NCI-H82 (cell line): ENCODE measurements at places on chromosomes 16 and 17.

DNA sequence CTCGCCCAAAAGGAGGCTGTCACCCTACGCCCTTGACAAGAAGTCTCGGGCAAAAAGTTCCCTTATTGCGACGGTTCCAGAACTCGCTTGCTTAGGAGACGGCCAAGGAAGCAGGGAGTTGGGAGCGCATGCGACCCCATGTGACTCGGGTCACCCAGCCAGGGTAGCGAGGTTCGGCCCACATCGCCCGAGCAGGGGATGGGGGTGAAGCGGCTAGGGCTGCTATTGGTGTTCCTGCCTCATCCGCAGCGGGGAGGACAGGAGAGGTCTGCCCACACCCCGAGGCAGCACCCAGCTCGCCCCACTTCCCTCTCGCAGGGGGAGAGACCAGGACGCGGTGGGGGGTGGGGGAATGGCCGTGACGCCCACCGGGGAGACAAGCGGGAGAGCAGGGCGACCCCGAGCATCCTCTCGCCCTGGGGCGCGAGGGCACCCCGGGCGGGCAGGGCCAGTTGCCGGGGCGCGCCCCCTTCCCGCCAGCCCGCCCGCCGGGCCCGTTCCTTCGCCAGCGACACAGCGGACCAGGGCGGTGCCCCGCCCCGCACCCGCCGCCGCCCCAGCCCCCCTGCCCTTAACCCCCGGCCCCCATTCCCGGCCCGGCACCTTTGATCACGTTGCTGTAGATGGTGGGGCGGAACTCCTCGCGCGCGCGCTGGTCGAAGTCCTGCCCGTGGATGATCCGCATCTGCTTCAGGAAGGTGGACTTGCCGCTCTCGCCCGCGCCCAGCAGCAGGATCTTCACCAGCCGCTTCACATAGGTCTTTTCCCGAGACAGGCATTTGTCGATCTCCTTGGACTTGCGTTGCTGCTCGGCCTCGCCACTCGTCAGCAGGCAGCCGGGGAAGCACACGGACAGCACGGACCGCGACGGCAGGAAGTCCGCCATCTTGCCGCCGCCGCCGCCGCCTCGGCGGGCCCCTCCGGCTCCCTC, 567 bp downstream of the GNA13 start:
- DNase-seq, result peak; percentile 73

- DNase-seq, result no peak
These were observed 48.8 kb downstream of the HSD17B2 start for GRCh38 chr16:82083710-82084353.

DNA sequence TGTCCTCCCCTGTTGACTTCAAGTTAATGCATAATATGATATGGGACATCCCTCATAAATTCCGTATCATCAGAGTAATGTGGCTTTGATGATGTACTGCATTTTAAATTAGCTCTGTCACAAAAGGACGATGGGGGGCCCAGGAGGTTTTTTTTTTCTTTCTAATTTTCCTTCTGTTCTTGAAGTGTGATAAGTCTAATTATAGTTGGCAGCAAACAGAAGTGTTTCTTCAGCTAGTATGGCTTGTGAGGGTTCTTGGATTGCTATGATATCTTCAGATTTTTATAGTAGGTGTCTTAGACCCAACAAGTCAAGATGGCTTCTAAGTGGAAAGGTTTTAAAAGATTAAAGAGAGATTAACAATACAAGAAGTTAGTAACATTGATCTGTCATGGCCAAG, 796.2 kb upstream of the RBFOX1 start:
- no peak for DNase-seq

- peak; percentile 36 for DNase-seq
These were observed 8.7 kb downstream of the EIF1 start for GRCh38 chr17:41697122-41697962.

DNA sequence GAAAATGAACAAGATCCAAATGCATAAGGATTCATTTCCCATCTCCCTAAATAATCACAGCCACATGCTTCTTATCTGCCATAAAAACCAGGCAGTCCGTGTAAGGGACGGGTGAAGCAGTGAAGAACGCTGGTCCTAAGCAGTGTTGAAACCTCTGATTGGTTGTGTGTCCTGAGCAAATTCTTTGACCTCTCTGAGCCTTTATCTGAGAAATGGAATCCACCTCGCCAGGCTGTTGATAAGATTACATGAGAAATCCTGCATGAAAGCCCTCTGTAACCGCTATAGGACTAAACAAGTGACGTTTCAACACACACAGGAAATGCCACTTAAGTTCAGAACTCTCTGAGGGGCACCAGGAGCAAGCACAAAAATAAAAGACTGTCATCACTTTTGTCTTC, 26.8 kb downstream of the GAS7 start:
- peak; percentile 64 for DNase-seq

DNA sequence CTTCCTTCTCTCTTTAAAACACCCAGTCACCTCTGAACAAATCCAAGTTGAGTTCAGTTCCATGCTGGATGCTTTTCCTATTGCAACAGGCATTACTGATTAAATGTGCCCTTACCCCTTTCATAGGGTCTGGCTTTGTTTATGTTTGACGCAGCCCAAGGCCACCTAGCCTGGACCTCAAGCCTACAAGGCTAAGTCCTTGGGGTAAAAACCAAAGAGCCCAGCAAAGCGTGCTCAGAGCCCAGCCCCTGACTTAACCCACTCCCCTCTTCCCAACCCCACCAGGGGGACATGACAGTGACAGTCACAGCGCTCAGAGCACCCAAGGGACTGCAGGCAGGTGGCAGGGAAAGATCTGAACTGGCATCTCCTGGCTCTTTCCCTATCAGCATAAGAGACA, 200.6 kb downstream of the XYLT1 start:
- no peak for DNase-seq

- DNase-seq, result no peak
These were observed 30.4 kb upstream of the CCL1 start for GRCh38 chr17:34393401-34393800.

DNA sequence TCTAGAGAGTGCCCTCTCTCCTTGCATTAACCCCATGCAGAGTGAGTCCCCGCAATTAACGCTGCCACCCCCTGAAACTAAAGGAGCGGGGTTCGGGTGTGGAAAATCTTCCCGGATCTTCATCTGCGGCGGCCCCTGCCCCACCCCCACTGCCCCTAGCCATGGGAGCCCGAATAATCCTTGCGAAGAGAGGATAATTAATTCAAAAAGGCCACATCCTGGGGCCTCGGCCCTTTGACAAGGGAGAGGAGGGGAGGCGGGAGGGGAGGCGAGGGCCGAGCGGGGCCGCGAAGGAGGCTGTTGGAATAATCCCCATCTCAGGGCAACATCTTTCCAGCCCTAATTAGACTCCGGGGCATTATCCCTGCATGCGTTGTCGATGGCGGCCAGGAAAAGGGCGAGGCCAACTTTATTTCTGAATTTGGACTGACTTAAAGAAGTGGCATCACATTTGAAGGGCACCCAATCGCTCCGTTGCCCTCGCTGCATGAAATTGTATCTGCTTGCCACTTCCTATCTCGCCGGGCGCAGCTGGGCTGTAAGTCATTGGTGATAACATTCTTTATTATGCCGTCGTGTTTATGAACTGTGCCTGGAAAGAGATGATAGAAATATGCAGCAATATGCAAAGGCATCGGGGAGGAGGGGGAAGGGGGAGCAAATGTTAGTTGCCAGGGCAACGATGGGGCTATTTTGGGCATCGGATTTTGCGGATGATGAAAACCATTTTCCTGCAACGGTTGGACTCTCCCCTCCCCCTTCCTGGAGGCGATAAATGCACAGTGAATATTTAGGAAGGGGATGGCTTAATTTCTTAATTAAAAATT, 387.1 kb upstream of the TNRC6C start:
- peak; percentile 96 for DNase-seq

GRCh38 chr17:8320262-8320661, 10.2 kb downstream of the ARHGEF15 start:
- DNase-seq, result no peak

DNA sequence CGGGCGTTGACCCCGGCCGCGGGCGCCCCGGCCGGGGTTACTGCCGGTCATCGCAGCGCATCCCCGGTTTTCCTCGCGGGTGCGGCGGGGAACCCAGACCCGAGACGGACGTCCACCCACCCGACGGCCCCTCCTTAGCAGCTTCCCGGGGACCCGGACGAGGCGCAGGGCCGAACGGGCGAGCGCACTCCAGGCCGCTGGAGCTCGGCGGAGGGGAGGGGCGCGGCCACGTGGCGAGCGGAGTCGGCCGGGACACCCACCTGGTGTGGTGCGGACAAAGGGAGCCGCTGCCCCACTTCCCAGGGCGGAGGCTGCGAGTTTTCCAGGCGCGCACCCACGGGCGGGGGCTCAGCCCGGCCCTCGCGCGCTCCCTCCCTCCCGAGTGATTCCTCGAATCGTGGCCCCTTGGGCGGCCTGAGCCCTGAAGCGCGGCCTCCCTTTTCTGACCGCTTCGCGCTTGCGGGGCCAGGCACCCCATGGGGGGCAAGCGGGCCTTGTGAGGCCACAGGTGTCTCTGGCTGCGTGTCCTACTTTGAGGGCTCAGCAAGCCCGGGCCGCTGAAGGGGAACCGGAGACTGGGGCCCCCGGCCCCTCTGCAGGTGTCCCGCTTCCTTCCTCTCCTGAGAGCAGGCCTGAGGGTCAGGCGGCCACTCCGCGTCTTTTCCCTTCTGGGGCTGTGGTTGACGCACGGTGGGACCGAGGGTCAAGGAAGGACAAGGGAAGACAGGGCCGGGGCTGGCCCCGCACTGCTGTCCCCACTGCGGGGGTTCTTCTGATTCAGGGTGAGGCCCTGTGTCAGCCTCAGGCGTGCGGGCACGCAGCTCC, 1.1 kb upstream of the FASN start:
- DNase-seq, result peak; percentile 78

GRCh38 chr16:23704772-23705516, 8.1 kb downstream of the ERN2 start:
- DNase-seq, result no peak

DNA sequence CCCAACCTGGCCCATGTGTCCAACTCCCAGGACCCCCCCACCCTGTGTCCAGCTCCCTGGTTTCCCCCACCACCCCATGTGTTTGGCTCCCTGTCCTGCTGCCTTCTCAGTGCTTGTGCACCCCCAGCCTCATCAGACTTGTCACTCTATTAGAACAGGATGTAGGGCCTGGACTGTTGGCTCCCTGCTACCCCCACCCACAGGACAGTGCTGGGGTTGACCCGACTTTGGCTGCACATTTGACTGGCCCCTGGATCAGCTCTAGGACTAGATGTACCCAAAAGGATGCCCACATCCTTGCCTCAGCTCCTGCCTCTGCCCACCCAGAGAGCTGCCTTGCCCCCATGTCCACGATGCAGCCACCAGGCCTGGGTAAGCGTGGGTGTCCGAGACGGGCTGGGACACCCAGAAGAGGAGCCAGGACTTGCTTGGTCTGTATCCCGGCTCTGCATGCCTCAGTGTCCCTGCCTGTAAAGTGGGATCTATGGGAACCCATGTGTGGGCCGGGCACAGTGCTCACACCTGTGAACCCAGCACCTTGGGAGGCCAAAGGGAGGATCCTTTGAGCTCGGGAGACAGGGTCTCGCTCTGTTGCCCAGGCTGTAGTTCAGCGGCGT, 1.5 kb upstream of the CCDC57 start:
- DNase-seq, result no peak

DNA sequence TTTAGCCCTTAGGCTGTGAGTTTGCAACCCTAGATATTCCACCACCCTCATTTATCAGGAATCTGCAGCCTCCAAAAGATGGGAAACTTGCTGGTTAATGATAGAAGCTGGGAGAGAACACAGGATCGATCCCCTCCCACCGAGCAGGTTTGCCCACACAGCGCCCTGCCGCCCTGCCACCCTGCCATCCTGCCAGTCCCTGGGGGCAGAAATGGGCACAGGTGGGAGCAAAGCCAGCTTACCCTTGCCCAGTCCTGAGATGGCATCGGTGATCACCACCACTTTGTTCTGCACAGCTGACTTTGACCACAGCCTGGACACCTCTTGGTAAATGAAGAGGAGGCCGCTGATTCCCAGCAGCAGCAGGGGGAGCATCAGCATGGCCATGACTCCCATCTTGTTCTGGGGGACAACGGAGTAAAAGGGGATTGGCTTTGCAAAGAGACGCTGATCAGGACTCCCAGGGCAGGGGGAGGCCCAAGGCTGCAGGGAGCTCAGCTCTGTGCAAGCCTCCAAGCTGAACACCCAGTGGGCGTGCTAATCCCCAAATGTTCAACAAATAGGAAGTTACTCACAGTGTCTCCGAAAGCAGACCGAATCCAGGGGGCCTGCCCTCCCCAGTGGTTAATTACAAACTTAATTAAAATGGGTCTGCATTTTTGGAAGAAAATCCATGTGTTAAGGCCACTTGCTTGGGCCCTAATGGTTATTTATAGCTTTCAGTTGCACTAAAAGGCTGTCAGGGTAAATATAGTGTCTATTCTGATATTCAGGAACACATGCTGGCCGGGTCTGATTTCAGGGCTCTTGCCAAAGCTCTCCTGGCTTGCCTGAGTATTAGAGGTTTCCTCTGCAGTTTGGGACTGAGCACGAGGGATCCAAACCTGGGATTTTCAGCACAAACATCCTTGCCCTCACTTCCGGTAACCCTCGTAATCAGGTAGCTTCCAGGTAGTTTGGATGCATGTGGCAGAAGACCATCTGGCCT, at the start of gene DHRS7C:
Gene DHRS7C, minus strand, starts transcription at position 704 of the 988 bp plus-strand sequence. Its CDS starts 308 bp downstream, at position 396.
- peak; percentile 34 for DNase-seq

DNA sequence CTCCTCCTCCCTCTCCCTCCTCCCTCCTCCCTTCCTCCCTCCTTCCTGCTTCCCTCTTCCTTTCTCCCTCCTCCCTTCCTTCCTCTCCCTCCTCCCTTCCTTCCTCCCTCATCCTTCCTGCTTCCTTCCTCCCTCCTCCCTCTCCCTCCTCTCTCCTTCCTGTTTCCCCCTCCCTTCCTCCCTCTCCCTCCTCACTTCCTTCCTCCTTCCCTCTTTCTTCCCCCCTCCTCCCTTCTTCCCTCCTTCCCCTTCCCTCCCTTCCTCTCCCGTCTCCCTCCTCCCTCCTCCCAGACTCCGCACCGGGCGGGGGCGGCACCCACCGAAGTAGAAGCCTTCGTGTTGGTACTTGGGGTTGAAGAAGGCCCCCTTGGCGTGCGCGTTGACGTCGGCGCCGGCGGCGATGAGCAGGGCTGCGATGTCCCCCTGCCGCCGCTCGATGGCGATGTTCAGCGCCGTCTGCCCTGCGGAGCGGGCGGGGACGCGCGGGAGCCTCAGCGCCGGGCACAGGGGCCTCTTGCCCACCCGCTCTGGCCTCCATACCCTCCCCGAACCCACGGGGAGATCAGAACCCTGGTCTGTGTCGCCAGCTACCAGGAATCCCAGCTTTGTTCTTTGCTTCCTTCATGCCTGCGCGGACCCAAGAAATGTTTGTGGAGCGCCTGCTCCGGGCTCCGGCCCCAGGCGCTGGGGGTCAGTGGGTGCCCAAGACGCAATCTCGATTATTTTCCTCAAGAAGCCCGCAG, 22.2 kb downstream of the TRPV3 start:
- peak; percentile 70 for DNase-seq

GRCh38 chr17:45240905-45241327, 19.2 kb downstream of the FMNL1 start:
- DNase-seq, result no peak
